Posterior vena cava (tissue), 2 donors: ENCODE measurements at places on chromosomes 7 and 10. TPM values are rescaled to one million over a fixed set of nuclear protein-coding genes. Genes with fewer than 3 reads are reported as not detected.

PPP1R9A gene
- 15.5 TPM for total RNA-seq

PRSS37 gene
- not detected for total RNA-seq

NKX1-2 gene
- total RNA-seq, result not detected

GLCCI1 gene
- 3.9 TPM for total RNA-seq

TACR2 gene
- total RNA-seq, result 0.71 TPM

INHBA gene
- total RNA-seq, result 71.2 TPM

ZKSCAN5 gene
- total RNA-seq, result 5.9 TPM

GRCh38 chr10:132626761-132627665, 89.4 kb downstream of the INPP5A start:
- DNase-seq, result peak; percentile 79

- DNase-seq, result no peak
Measured at GRCh38 chr7:95225301-95225700, 99.0 kb downstream of the PON1 start.

DNA sequence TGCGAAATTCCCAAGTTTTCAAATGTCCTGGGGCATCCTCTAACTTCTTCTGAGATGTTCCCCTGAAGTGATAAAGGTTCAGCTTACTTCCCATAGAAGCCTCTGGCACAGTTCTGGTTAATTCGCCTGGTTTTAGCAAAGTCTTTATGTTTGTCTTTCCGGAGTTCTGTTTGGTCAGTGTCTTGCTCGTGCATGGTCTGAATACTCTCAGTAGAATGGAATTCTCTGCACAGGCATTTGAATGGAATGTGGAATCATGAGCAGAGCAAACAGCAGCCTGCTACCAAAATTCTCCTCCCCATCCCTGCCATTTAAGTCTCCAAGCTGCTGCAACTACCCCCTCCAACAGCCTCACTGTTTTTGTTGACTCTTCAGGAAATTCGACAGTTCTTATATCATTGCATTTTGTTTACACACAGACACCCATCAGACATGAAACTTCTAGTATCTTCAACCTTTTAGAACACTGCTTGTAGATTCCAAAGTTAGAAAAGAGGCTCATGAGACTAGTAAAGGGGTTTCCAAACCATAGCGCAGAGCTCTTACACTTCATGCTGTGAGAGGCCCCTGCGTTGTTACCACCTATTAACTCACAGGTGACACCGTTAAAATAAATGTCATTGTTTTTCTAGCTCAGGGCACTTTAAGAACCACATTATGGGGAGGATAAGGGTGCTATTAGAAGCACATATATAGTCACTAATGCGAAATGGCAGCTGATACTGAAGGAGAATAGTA, 129.7 kb downstream of the PLCE1 start:
- DNase-seq, result no peak

DNA sequence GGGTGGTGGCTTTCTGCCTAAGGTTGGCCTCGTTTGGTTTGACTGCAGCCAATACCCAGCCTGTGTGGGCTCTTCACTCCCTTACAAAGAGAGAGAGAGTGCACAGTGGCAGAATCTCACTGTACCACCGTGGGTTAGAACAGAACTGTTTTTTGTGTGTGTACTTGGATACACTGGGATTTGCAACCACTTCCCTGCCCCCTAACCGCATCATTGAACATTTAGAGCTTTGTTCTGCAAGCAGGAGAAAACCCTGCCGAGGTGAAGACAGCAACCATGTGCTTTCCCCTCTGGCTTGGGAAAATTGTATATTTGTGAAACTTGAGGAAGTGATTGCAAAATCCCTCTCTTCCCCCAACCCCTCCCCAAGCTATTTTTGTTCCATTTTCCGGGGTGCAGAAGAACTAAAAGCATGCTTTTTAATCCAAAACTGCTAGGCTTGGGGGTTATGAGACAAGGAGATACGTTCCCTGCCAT, 201.2 kb downstream of the TCF7L2 start:
- DNase-seq, result no peak

DNA sequence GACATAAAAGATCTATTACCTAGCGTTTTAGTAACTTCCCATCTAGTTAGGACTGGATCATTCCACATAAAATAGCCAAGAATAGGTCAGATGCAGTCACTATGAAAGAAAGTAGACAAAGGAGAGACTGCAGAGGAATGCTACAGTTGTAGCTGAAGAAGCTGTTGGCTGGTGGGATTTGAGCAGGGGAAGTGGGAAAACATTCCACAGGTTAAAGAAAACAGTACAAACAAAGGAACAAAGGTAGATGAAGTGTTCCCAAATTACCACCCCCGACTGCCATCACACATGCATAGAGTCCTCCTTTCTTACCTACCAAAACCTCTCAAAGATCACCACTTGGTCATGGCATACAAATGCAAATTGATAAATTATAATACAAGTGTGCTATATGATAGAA, 41.8 kb downstream of the DLD start:
- DNase-seq, result no peak

GRCh38 chr7:75905785-75906604, 9.0 kb upstream of the POR start:
- DNase-seq, result peak; percentile 94

DNA sequence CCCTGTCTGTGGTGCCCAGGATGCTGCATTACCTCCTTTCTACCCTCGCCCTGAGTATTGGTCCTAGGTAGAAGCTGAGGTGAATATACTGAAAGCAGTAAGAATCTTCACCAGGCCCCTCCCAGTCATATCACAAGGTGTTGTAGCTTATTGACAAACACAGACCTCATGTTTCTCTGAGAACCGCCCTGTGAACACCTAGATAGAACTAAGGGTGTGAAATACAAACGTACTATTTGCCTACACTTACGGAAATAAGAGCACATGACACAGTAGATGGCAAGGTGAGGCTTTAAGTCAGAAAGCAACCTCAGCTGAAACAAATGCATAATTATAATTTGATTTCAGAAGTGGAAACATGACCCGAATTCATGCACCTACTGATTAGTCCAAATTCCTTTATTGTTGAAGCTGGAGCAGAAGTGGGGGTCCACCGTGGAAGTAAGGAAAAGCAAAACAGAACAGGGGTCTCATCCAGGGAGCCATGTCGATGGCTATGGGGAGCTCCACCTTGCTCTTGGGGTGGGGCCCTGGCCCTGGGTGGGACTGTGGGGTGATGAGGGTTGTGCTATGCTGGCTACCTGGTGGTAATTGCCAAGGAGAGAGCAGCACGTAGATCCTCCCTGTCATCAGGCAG, at the start of gene NPSR1:
Gene NPSR1, plus strand, starts transcription at position 587 of the 637 bp plus-strand sequence. CDS start 195 bp downstream, outside the sequence.
- DNase-seq, result no peak

DNA sequence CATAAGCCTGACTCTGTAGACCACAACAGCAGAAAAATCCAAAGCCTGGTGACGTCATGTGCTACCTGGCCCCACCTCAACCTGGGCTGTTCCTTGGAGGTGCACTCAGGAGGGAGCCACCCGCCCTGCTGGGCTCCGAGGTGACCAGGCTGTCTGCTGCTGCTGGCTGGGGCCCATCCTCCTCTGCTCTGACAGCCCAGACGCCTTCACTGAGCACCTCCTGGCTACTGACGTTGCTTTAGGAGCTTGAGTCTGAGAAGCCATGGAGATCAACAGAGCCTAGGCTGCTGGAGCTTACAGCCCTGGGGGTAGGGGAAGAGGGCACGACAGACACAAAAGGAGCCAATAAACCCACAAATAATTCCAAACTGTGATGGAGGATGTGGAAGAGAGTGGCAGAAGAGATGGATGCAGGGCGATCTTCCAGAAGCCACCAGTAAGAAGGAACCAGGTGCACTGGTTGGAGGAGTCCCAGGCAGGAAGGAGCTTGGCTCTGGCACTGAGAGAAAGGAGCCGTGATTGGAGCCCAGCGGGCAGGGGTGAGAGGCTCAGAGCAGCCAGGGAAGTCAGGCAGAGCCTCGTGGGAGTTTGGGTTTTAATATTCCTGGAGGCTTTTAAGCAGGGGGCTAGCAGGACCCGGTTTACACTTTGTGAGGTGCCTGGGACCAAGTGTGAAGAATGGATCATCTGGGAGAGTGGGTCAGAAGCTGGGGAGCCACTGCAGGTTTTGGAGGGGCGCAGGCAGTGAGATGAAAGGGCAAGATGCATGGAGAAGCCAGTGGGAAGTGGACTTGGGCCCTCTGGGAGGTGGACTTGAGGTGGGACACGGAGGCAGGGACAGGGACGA, 1.7 kb upstream of the PTPRE start:
- no peak for DNase-seq

DNA sequence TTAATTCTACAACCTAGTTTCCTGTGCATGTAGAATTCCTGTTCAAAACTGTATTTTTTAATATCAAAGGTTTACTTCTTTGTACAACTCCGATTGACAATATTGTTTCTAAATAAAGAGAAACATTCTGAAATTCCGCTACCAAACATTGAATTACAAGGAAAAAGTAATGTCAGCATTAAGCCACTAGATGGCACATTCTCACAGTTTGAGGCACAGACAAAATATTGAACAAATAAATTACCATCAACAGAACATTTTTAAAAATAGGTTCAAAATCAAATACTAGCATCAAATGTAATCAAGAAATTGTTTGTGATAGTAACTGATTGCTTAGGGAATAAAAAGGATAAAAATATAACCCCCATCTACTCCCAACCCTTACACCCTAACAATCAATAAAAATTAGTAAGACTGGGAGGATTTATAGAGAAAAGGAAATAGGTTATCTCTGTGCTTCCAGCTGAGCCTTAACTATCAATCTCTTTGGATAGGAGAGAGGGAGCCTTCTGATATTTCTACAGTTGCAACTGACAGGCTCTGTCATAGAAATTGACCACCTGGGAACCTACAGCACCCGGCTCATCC, 86.6 kb upstream of the C7orf33 start:
- no peak for DNase-seq

DNA sequence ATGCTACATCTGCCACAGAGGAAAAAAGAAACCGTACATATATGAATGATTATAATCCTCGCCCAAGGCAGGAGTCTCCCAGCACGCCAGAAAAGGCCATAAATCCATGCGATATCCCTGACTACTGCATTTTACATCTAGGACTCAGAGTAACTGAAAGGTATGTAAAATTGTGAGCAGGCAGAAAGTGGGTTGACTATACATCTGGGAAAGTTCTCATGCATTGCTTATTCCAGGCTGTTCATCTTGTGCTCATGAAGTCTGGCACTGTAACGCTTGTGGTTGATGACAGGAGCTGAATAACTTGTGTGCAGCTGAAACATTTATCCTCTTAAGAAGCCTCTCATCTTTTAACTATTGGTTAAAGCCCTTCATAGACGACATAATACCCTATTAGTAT, 193.4 kb upstream of the STEAP4 start:
- DNase-seq, result no peak

DNA sequence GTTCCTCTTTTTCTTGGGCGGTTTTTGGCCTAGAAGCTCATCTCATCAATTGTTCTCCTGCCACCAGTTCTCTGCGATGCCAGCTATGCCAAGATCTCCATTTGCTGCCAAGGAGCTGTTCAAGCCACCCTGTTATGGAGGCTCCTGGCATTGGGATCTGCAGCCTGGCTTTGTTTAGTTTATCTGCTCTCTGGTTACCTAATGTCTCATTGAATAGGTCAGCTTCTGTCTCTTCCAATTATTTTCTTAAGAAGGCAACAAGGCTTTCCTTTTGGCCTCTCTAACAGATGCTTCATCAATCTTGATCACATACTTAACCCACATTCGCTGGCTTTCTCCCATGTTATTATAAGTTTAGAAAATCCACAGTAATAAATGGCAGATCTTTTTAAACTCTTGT, 20.6 kb upstream of the SDK1 start:
- DNase-seq, result no peak

DNA sequence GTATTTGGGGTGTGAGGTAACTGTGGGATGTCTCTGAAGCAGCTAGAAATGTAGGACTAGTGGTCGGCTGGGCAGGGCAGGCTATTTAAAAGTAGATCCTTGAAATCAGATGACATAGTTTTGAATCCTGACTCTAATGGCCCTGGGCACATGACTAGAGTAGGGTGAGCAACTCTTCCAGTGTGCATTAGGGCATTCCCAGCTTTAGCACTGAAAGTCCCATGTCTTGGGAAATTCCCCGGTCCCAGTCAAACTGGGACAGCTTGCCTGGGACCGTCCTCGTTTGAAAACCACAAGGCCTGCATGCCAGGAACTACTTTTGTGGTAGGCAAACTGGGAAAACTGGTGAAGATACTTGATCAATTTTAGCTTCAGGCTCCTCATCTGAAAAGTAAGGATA, 255.3 kb downstream of the PTEN start:
- DNase-seq, result no peak

DNA sequence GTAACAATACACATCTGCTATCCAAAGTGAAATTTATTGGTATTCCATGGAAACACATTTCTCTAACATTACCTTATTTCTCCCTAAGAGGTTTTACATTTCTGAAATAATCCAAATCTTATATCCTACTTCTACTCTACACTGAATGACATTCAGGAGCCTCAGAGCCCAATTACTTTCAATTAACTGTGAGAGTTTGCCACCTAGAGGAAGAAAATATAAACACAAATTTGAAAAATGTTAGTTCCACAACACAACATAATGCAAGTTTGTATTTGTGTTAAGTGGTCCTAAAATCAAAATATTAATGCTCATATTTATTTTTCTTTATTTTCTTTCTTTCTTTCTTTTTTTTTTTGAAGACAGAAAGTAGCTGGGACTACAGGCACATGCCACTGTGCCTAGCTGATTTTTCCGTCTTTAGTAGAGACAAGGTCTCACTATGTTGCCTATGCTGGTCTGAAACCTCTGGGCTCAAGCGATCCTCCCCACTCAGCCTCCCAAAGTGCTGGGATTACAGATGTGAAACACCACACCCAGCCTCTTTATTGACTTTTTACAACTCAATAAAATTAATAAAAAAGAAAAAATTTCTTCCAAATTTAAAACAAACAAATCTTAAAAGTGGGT, 46.0 kb downstream of the ATAD1 start:
- DNase-seq, result no peak

DNA sequence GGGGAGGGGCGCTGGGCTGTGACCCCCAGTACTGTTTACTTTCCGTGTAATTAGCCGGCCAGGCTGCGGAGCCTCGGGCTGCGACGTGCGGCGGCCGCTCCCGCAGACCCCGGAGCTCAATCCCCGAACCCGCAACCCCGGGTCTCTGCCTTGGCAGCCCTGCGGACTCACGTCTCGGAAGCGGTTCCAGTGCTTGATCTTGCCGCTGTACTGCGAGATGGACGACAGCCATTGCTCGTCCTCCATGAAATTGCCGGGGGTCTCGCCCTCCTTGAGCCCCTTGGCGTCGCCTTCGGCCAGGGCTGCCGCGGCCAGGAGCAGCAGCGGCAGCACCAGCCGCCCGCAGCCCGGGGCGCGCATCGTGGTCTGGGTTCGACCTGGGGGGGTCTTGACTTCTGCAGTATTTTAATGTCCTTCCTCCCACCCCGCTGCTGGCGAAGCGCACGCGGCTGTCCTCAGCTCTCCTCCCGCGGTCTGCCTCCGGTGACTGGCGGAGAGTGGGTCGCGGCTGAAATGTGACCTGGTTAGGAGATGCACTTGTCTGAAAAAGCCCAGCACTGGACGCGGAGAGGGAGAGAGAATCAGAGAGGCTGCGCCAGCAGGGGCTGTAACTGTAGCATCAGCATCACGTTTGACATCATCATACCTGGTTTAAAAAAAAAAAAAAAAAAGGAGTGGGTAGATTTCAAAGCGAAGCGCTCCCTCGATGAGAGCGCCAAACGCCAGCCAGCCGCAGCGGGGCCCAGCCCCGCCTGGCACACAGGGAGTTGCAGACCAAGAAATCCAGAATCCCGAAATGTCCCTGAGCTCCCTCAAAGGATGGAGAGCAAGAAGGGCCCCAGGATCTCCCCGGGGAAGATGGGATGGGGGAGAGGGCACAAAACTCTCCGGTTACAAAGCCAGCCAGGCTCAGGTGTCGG, at the start of gene SPOCK2:
Gene SPOCK2, minus strand, starts transcription at position 583 of the 920 bp plus-strand sequence. Its CDS starts 223 bp downstream, at position 360.
- DNase-seq, result no peak
